ENCODE measurements at places on chromosomes 7 and 10.

DNA sequence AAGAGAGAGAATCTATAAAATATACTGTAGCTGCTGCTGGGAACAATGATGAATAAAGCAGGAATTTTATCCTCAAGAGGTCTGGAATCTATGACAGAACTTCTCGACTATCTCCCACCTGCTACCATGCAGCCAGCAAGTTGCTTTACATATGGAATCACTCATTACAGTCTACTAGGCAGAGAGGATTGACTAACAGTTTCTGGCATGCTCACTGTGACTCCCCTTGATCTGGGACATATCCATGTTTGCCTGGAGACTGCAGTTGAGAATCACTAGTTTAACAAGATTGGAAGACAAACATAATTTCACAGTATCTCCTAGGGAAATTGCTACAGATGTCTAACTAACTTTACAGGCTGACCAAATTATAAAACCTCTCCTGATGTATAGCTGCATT, 13.3 kb downstream of the GPR37 start:
- DNase-seq: no peak

GRCh38 chr7:130381468-130382312, 1.4 kb downstream of the CPA1 start:
- DNase-seq: no peak

DNA sequence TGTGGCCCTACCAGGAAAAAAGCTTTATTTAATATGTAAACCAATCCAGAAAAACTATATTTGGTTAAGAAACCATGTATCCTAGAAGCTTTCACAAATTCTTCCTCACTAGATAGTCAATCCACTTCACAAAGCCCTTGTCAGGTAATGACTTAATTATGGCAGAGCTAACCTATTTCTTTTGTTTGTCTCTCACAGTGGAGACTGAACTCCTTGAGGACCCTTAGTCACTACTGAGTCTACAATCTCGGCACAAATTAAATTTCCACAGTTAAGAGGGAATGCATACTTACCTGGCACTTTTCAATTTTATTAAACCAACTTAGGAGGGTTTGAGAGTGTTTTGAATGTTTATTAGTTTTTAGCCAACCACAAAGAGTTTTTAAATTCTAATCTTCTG, 23.0 kb downstream of the WAPL start:
- DNase-seq: no peak

DNA sequence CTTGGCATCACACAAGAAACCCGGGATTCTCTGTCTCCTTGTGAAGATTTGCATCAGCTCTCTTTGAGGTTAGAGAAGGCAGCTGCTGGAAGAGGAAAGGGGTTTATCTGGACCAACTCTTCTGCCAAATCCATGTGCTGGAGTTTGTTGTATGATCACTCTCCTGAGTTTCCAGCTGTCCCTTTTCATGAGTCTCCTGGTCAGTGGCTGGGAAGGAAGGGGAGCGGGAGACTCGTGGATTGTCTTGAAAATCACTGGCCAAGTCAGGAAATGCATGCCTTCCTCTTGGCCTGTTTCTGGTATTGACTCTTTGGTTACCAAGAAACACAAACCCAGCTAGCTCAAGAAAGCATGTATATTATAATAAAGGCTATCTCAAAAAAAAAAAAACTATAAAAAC, 38.8 kb downstream of the TACR2 start:
- DNase-seq: no peak

- DNase-seq: no peak
Measured at GRCh38 chr7:1101563-1102431, 13.9 kb downstream of the GPER1 start.

DNA sequence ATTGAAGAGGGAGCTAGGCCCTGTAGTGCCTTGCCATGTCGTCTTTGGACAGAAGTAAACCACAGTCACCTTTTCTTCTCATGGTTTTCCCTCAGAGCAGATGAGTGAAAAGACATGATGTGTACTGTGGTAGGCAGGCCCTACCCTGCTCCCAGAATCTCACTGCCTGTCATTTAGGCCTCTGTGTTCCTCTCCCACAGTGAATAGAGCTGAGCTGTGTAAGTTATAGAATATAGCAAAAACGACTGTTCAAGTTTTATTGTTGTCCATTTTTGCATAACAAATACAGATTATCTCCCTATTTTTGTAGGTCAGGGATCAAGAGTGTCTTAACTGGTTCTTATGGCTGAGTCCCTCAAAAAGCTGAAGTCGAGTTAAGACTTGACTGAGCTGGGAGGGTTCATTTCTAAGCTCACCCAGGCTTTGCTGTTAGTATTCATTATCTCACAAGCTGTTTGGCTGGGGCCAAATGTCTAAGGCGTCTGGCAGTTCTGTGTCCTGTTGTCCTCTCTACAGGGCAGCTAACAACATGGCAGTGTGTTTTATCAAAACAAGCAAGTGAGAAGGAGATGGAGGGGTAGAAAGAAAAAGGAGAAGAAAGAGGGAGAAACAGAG, 780.9 kb upstream of the POM121L12 start:
- DNase-seq: no peak

DNA sequence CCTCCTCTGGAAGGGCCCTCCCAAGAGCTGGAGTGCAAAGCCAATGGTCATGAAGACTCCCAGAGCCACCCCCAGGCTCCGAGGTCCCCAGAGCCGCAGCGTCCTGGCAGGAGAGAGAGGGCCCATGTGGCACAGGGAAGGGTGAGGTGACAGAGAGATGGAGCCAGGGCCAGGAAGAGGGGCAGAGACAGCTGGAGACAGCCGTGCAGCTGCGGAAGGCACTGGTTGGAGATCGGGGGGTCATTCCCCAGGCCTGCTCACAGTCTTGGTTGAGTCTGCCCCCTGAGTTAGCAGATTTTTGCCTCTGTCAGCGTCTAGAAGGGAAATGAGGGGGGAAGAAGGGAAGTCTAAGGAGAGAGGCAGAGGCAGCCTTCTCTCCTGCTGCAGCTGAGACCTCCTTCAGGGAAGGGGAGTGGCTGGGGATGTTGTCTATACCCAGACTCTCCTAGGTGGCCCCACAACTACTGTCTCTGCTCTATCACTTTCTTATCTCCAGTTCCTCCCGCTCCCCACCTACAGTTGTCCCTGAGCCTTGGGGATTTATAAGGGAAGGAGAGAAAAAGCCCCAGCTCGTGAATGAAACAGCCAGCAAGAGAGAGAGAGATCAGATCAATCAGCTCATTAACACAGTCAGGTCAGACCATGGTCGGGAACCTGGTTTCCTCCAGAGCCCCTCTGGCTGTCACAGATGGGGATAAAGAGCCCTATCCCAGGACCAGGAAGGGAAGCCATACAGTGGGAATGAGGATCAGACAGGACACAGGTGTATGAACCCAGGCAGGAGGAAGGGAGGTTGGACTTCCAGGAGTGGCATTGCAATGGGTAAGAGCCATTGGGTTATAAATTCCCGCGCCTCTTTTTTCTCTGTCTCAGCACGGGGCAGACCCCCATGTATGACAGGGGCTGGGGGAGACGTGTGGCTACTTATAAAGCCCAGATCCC, 1.2 kb downstream of the GAL3ST4 start:
- no peak for DNase-seq

- DNase-seq: no peak
Measured at GRCh38 chr7:5430612-5430947, 6.9 kb upstream of the TNRC18 start.

- no peak for DNase-seq
Measured at GRCh38 chr7:116101704-116102103, 71.1 kb upstream of the TFEC start.

DNA sequence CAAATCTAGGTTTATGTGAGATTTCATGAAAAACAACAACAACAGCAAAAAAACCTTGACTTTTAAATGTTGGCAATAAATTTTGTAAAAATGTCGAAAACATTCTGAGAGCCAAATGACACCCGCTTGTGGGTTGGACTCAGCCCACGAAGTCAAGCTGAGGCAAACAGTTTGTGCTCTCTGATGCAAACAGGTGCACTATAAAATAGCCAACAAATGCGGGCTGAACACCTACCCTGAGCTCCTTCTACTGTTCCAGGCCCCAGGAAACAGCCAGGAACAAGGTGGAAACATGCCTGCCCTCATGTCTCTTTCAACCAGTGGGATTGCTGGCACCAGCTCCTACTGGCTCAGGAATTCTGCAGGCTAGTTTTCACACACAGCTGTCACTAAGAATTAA, 105.0 kb upstream of the ZNF716 start:
- no peak for DNase-seq

GRCh38 chr7:52925332-52925731, 110.1 kb upstream of the POM121L12 start:
- no peak for DNase-seq

GRCh38 chr7:146575903-146576302, 459.3 kb downstream of the CNTNAP2 start:
- DNase-seq: no peak

- DNase-seq: no peak
Measured at GRCh38 chr7:12638851-12639456, 48.5 kb upstream of the ARL4A start.

GRCh38 chr10:100014071-100014762, 4.5 kb upstream of the DNMBP start:
- no peak for DNase-seq

GRCh38 chr7:16811551-16811950, 6.8 kb upstream of the AGR2 start:
- peak; percentile 31 for DNase-seq

GRCh38 chr7:138853448-138853847, 55.5 kb upstream of the ATP6V0A4 start:
- DNase-seq: no peak

All from HS-27A (cell line).